AG04450 (cell line): ENCODE measurements at places on chromosomes 12 and 14.
A peak's percentile ranks its signal among the peaks of the same experiment; 100 is the strongest.

GRCh38 chr12:122080149-122081082, 1.9 kb downstream of the MLXIP start:
- peak; percentile 81 for DNase-seq

DNA sequence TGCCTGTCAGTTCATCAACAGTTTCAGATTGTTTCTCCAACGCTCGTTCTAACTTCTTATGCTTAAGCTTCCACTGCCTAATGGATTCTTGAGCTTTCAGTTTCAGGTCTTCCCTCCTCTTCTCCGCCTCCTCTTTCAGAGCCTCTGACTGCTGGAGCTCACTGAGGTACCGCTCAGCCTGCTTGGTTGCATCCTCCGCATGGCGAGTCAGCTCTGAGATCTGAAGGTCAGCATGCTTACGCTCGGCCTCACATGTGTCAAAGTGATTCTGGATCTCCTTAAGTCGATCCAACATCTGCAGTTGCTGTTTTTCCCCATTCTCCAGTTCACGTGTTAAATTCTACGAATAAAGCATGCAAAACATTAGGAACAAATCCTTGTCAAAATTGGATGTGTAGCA, 148.8 kb downstream of the CEP128 start:
- DNase-seq: no peak

- DNase-seq: no peak
Observed at GRCh38 chr14:99395909-99396530, 84.6 kb downstream of the SETD3 start.

DNA sequence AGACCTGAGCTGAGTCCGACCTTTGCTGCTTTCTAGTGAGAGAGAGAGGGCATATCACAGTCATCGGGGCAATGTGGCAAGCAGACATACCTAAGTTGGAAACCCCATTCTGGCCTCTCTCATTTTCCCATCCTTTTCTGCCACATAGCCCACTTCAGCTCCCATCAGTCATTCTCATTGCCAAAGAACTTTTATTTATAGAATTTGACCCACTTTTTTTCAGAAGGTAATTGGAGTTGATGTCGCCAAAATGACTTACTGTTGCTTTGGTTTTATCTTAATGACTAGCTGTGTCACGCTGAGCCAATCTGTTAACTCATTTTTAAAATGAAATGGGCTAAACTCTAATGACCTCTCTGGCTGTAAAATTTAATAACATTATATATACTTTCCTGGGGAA, 63.9 kb upstream of the RMST start:
- no peak for DNase-seq

DNA sequence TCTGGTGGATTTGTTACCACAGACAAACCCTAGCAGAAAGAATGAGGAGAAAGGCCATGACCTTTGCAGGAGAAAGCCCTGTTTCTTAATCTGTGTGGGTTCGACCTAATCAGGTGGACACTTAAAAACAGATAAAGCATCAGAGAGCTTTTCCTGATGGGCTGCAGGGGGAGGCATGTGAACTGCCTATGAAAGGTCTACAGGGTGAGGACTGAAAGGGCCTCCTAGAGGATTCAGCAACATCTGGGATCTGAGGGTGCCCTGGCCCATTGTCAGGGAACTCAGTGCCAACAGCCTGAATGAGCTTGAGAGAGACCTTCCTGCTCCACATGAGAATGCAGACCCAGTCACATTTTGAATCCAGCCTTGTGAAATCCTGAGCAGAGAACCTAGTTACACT, 178.8 kb upstream of the DDHD1 start:
- no peak for DNase-seq

DNA sequence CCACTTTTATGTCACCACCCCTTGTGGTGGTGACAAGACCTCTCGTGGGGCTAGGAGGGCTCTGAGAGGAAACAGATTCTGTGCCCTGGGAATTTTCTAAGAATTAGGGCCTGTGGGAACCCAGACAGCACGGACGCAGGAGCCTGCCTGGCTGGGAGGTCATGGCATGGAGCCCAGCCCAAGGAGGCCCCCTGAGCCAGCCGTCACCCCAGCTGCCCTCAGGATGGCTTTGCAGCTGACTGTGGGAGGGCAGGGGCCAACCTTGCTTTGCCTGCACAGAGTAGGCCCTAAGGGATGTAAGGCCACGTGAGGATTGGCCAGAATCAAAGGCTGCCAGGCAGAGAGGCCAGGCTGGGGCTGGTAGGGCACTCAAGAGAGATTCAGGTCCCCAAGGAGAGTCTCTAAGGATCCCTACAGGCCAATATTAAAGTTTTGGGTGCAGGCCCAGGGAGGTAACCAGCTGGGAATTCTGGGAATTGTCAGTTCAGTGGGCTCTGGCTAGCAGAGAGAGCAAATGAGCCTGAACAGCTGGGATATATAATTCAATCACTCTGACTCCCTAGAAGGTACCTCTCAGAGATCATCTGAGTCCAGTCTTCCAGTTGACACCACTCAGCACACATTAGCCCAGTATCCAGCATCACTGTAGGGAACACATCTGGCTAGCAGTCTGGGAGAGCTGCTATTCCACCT, 6.4 kb downstream of the LTBP2 start:
- no peak for DNase-seq
